ENCODE measurements at places on chromosomes 2 and 18.

GRCh38 chr2:223093436-223094241 is 41.6 kb downstream of the KCNE4 start:
- peak; percentile 59 for DNase-seq

DNA sequence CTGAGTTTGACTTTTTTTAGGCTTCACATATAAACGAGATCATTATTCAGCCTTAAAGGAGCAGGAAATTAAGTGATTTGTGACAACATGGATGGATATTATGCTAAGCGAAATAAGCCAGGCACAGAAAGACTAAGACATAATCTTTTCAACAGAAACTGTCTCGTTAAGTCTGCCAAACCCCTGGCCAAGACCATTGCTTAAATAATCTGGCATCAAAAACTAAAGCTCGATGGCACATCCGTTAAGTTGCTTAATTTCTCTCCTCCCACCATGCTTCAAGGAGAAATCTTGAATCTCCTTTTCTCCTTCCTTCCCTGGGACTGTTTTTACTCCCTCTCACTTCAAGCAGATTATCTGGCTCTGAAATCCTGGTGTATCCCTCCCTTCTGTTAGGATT is 140.3 kb downstream of the GALNT14 start:
- no peak for DNase-seq

GRCh38 chr18:76668546-76668945 is 153.8 kb upstream of the ZNF236 start:
- DNase-seq = no peak

GRCh38 chr18:60676815-60677214 is 304.2 kb upstream of the MC4R start:
- DNase-seq = no peak

- DNase-seq = no peak
Observed at GRCh38 chr2:152446213-152446612, 111.2 kb downstream of the FMNL2 start.

Data from HS-27A (cell line).